ENCODE measurements at places on chromosomes 3 and 15.

GRCh38 chr15:60907233-60907947 lies 321.7 kb downstream of the RORA start:
- no peak for DNase-seq

- DNase-seq = no peak
Observed at GRCh38 chr3:177693616-177694264, 496.5 kb upstream of the TBL1XR1 start.

DNA sequence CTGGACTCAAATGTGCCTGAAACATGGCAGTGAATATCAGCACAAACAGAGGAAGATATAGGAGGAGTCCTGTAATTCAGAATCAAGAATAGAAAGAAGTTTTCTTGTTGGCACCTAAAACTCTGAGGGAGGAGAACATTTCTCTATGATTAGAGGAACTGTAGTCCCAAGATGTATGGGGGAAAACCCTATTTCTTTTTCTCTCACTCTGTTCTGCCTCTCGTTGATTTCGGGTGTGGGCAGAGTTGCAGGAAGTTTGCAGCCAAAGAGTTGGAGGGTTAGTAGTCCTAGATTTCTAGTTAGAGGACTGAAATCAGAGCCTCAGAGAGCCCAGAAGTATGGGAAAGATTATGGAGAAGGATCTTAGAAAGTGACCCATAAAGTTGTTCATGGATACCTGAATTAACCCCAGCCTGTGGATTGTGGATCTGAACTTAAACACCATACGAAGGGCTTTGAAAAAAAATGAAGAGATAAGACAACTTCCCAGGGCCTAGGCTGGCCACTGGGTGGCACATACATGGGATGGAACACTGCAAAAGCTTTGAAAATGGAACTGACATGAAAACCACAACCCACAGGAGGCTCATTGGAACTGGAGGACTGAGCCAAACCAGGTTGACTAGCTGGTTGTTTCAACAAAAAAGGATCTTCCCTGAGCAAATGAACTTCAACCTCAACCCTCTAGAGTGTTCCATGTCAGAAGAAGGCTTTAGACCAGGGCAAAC lies 34.6 kb downstream of the FMN1 start:
- no peak for DNase-seq

GRCh38 chr15:67944010-67944641 lies 104.3 kb upstream of the RNU6-1 start:
- DNase-seq = no peak

DNA sequence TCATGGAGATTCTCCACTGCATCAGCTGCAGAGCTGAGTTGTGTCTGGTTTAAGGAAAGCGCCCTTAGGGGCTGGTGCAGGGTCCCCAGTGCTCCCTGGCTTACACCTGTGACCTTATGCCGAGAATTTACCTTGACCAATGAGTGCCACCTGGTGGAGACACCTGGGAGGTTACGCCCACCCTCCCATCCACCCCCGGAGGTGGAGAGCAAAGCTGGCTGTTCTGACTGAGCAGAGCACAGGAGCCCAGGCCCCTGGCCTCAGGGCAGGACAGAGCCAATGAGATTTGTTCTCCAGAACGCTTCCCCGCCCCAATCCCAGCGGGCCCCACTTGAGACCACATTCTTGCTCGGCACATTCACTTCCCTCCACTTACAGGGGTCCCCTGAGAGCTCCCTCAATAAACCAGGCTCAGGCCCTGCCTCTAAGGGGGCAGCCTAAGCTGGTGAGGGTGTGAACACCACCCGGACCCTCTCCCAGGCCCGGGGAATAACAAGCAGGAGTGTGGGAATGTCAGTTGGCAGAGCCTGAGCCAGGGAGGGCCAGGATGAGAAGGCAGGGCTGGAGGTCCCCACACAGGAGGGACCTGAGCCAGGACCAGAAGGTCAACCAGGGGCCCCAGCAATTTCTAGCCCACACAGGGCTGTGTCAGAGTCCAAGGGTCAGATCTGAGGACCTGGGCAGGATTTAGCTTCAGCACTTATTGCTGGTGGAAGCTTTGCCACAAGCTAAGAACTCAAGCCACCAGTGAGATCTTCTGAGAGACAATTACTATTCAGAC lies 117.1 kb downstream of the TPRA1 start:
- DNase-seq = no peak

- DNase-seq = no peak
Observed at GRCh38 chr15:59537403-59537802, 74.2 kb upstream of the GCNT3 start.

Data from fibroblast of skin of left quadriceps (primary cell).